Osteoblast (primary cell): ENCODE measurements at places on chromosomes 12 and 14. TPM values are rescaled to one million over a fixed set of nuclear protein-coding genes. Genes with fewer than 3 reads are reported as not detected.

KCNC2 gene
- not detected in 2 replicates for total RNA-seq

RNF212B gene
- not detected in 2 replicates for total RNA-seq

KLHDC1 gene
- total RNA-seq, result 2.9 and 4.7 TPM in 2 replicates

UNC79 gene
- under 0.01 TPM in 2 replicates for total RNA-seq

MYO1A gene
- under 0.01 TPM in 1 of 2 replicates, not detected in the other for total RNA-seq

CLMN gene
- 1.1 and 1.5 TPM in 2 replicates for total RNA-seq

MYO1H gene
- total RNA-seq, result 1.5 TPM in 1 of 2 replicates, not detected in the other

DLST gene
- 69.8 and 72.5 TPM in 2 replicates for total RNA-seq

NOPCHAP1 gene
- 4.3 and 4.4 TPM in 2 replicates for total RNA-seq

DHRS2 gene
- under 0.01 and 0.29 TPM in 2 replicates for total RNA-seq

CYP46A1 gene
- 0.36 and 0.59 TPM in 2 replicates for total RNA-seq

MAPKAPK5 gene
- 31.5 and 32.9 TPM in 2 replicates for total RNA-seq

FAM181A gene
- not detected in 2 replicates for total RNA-seq

PPP4R4 gene
- total RNA-seq, result under 0.01 and 0.29 TPM in 2 replicates

SLCO1C1 gene
- total RNA-seq, result 0.36 TPM in 1 of 2 replicates, not detected in the other

DNA sequence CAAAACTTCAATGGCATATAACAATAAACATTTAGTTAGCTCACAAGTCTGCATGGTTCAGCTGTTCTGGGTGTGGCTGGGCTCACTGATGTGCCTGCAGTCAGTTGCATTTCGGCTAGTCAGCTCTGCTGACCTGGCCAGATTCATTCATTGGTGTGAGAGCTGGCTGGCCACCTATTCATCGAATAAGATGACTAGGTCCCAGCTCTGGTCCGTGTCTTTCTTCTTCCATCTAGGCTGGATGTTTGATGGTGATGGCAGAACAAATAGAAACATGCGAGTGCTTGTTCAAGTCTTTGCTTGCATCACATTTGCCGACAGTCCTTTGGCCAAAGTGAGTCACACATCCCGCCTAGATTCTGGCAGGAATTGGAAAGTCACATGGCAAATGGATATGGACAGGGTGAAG lies 203.3 kb upstream of the CRY1 start:
- DNase-seq, result no peak

DNA sequence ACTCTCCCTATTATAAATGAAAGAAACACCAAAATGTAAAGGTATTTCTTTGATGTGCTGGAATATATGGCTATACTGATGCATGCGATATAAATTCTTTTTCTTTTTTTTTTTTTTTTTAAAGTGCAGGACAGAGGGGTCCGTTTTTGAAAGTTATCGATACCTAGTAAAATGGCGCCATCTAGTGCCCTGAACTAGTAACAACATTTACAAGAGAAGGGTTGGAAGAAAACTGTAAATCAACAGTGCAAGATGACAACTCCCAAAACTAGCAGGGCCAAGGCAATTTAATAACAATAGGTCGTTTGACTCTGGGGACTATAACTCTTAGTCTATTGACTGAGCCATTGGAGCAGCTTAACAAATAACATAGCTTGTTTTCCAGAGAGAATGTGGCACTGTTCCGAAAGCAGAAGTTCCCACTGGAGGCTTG lies 137.7 kb downstream of the SPTSSA start:
- no peak for DNase-seq

- no peak for DNase-seq
Observed at GRCh38 chr14:81517798-81518398, 15.8 kb downstream of the SEL1L start.

GRCh38 chr12:31248337-31248736 lies 77.6 kb downstream of the SINHCAF start:
- DNase-seq, result no peak

DNA sequence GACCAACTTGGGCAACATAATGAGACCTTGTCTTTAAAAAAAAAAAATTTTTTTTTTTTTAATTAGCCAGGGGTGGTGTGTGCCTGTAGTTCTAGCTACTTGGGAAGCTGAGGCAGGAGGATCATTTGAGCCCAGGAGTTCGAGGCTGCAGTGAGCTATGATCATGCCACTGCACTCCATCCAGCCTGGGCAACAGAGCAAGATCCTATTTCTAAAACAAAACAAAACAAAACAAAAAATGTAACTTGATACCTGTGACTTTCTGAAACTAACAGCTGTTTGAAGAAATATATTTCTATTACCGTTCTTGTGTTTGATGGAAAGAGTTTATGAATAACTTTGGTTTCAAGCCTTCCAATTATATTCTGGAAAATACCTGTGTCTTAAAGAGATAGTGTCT lies 1.7 kb upstream of the ACACB start:
- DNase-seq, result no peak

- no peak for DNase-seq
Observed at GRCh38 chr14:37210448-37210847, 12.7 kb downstream of the MIPOL1 start.

DNA sequence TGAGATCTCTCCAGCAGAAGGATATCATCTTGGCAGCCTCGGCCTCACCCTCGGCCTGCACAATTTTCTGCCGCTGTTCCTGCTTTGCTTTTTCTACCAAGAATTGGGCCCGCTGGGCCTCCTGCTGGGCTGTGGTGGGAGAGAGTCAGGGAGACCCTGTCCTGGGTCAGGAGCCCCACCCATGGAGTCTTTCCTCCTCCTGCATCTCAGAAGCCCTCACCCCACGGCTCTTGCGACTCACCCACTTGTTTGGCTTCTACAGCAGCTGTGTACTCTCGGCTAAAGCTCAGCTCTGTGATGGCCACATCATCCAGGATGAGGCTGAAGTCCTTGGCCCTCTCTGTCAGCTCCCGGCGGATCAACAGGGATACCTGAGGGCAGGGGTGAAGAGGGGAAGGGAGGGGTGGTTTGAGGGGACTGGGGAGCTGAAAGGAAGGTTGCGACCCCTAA lies 2.8 kb downstream of the PHB2 start:
- no peak for DNase-seq

- no peak for DNase-seq
Observed at GRCh38 chr14:101224356-101225156, 321.0 kb upstream of the RTL1 start.

GRCh38 chr12:97745406-97746101 lies 282.9 kb downstream of the RMST start:
- DNase-seq, result no peak

GRCh38 chr14:65403231-65403630 lies 9.3 kb upstream of the FUT8 start:
- DNase-seq, result peak; percentile 41

DNA sequence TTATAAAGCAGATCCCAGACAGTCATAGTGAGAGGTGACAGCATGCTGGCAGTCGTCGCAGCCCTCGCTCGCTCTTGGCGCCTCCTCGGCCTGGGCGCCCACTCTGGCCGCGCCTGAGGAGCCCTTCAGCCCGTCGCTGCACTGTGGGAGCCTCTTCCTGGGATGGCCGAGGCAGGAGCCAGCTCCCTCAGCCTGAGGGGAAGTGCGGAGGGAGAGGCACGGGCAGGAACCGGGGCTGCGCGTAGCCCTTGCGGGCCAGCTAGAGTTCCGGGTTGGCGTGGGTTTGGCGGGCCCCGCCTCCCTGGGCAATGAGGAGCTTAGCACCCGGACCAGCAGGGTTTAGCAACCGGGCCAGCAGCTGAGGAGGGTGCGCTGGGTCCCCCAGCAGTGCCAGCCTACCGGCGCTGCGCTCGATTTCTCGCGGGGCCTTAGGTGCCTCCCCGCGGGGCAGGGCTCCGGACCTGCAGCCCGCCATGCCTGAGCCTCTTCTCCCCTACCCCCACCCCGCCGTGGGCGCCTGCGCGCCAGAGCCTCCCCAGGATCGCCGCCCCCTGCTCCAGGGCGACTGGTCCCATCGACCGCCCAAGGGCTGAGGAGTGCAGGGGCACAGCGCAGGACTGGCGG lies 451.2 kb upstream of the DCN start:
- DNase-seq, result no peak

GRCh38 chr14:78752518-78753188 lies 582.5 kb downstream of the NRXN3 start:
- no peak for DNase-seq

DNA sequence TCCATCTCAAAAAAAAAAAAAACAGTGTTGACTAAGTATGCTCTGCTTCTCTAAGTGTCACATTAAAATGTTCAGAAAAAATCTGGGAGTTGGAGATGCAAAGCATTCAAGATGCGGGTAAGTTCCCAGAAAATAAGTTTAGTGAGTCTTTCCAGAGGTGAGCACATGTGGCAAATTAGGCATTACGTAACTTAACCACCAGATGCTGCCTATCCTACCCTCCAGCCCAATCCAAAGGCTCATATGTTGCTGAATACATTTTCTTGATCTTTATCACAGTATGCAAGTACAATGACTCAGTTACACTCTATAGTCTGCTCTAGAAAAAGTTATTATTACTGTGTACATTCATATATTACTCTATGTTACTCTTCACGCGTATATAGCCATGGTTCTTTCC lies 3.6 kb downstream of the SLC2A14 start:
- DNase-seq, result no peak

GRCh38 chr14:100054316-100055075 lies 10.7 kb upstream of the EVL start:
- no peak for DNase-seq

GRCh38 chr12:13205809-13206559 lies 9.5 kb downstream of the EMP1 start:
- DNase-seq, result peak; percentile 75

DNA sequence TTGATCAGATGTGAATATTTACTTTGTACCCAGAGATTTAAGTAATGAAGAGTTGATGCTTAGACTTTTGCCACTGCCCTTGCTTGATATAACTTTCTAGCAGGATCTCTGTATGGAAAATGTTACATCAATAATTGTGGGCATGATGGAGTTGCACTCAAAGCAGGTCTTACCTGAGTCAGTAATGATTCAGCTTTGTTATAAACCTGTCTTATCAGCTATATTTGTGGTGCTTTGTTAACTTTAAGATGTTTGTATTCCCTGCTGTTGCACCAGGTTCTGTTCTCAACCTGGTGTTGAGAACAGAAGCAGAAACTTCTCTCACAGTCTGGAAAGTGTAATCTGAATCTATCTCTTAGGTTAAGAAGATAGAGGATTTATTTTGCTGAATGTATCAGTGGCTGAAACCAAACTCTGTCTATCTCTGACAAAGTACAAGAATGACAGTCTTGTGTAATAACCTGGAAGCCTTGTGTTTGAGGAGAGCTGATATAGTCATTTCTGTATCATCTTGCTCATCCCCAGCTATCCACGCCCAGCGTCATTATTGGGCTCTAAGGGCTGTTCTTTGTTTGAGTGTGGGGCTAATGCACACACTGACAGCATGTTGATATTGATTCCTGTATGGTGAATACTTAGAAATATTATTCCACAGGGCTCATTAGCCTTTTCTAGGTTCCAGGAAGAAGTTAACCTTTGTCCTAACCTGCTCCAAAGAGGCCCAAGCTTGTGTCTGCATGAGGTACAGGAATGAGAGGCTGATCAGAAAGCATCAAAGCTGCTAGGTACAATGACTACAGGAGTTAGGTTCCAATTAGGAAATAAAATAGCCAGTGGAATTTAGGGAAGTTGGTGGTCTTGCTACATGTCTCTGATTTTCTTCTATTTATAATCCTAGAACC lies 3.6 kb downstream of the AKAP6 start:
- DNase-seq, result no peak

DNA sequence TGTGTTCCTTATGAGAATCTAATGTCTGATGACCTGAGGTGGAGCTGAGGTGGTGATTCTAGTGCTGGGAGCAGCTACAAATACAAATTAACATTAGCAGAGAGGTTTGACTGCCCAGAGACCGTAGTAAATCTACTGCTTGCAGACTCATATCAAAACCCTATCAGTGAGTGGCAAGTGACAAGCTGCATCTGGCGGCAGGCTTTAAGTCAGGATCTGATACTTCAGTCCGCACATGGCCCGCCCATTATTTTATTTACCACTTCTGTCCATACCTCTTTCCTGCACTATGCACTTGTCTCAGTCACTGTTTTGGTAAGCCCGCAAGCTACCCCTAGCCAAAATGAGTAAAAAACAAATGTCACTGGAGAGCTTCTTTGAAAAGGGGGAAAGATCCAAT lies 11.4 kb downstream of the CEP128 start:
- DNase-seq, result peak; percentile 9

GRCh38 chr12:76784600-76785051 lies 20.7 kb downstream of the ZDHHC17 start:
- peak; percentile 72 for DNase-seq

GRCh38 chr12:55729819-55730818 lies 1.3 kb upstream of the CD63 start:
- DNase-seq, result no peak

DNA sequence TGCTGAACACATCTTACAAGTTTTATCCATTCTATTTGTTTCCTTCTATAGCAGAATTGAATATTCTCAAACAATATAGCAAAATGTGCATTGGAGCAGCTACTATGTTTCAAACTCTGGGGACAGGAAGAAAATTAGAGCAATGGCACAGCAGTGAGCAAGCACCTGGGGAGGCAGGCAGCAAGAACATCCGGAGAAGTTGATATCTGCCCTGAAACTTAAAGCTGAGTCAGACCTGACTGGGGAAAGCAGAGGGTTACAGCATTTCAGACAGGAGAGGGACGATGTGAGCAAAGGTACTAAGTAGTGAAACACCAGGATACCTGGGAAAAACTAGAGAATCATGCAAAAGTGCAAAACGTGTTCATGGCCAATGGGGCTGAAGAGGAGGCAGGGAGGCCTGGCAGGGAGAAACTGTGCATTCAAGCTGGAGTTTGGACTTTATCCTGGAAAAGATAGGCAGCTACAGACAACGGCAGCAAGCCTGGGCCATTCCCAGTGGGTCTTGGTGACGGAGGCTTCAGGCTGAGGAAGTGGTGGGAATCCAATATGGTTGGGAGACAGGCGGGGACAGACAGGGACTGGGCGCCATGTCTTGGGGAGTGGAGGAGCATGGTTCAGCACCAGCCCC lies 118.0 kb upstream of the CDKN3 start:
- DNase-seq, result no peak

DNA sequence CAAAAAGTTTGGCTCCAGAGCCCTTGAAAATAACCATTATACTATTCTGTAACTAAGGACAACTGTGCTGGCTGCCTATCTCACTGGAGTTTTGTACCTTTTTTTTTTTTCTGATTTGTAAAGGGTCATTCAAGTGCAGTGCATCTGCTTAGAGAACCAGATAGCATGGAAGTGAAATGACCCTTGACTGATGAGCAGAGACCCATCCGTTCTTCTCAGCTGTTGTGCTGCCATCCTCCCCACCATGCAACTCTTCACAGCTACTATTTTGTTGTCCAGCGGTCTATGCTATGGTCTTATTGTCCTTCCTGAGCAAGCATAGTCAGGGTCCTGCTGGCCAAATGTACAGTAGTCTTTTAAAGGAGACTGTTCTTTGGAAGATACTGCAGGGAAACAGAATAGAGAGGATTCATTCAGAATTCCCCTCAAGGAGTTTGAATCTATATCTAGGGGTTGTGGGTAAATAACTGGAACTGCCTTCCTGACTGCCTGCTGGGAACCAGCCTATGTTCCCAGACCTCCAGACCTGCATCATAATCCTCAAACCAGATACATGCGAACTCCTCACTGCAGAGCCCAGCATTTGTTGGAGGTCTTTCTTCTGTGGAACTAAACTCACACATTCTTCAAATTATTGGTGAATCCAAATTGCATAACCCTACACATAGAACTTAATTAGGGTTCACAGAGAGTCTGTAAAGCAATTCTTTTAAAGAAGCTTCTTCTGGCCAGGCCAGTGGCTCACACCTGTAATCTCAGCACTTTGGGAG lies 41.1 kb downstream of the GPR19 start:
- no peak for DNase-seq
